Myocyte (in vitro differentiated cells): ENCODE measurements at places on chromosomes 2 and 18. TPM values are rescaled to one million over a fixed set of nuclear protein-coding genes. Genes with fewer than 3 reads are reported as not detected.

DNA sequence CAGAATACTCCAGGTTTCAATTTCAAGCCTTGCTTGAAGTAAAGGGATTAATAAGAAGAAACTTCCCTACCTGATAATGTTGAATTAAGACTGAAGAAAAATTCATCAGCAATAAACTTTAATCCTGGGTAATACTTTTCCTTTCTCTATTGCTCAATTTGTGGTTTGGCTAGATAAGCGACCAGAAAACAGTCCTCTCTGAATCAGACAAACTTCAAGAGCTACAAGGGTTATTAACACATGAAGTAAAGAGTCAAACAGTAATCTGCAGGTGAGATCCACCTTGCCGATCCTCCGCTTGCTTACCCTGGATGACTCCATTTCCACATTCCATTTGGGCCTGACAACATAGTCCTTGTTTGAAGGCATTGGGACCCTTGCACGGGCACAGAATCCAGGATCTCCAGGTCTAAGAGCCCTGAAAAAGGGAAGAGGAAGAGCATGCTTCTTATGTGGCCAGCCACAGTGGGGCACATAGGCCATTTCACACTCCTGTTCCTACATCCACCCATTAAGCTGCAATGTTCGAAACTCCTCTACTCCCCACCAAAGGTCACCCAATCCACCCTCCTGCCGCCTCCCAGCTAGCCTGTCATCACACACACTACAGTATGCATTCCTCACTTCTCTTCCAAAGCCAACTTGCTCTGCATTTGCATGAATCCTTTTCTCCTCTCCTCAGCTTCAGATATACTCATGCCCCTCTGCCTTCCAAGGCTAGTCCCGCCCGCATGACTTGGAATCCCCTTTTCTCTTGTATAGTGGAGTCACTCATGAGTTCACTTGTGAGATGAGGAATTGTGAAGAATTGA, 39.8 kb downstream of the IWS1 start:
- DNase-seq: no peak

DNA sequence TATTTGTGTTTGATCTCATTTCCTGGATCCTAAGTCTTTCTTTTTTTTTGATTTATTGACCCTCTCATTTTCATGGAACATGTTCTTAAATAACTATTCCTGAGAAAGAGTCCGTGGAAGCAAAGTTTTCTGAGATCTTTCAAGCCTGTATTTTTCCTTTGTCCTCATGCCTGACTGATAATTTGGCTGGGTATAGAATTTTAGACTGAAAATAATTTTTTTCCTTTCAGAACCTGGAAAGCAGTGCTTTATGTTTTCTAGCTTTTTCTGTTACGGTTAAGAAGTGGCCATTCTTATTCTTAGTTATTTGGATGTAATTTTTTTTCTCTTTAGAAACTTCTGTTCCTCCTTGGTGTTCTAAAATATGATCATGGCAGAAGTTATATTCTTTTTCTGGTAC, 82.5 kb downstream of the SEMA4F start:
- DNase-seq: no peak

The AMER3 gene
- not detected in 2 replicates for total RNA-seq

The CCNYL1 gene
- total RNA-seq: 6.6 and 7.0 TPM in 2 replicates

GRCh38 chr2:57437077-57437476, 609.5 kb upstream of the VRK2 start:
- no peak for DNase-seq

GRCh38 chr18:76679945-76680344, 142.4 kb upstream of the ZNF236 start:
- no peak for DNase-seq

The LYPD6B gene
- 0.94 and 1.7 TPM in 2 replicates for total RNA-seq

DNA sequence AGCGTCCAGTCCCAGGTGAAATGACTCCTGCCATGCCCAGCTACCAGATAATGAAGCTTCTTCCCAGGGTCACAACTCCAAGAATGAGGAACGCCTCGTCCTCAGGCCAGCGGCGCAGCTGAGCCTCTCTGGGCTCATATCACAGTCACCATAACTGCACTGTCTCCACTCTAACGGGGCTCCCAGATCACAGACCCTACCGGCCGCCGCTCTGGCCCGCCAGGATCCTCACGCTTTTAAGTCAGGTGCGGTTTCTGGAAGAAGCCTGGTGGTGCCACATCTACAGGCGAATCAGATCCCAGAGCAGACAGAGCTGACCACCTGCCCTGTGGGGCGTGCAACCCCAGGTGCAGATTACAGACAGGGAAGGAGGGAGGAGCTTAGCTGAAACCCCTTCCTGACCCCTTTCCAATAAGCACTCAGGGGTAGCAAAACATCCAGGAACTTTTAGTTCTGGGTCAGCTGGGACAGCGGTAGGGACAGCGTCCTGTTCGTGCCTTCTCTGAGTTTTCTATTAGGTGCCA, 3.7 kb upstream of the ACKR3 start:
- DNase-seq: no peak
